ENCODE measurements at places on chromosomes 13 and 19.

DNA sequence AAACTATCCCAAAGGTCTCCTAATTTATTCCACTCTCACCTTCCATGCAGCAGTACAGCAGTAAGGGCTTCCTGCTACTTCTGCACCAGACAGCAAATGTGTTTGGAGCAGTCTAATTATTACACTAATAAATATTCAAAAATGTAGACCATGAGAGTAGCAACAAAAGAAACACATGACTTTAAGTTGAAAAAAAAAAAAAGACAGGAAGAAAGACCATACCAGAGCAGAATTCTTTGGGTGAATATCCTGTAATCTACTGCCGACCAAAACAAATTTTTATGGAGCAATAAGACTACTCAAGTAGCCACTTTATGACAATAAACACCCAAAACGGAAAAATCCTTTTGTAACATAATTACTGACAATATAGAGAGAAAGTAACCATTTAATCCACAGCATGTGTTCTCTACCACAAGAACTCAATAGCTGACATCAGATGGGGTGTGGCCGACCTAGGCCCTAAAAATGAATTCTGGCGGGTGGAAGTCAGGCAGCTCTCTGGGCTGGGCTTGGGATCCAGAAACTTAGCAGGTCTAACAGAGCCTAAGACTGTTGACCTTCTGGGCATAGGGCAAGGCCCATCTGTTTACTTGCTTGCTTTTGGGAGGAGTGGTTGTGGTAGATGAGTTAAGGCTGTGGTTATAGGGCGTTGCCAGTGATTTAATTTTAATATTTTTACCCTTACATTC, 4.6 kb downstream of the KLF12 start:
- DNase-seq: peak; percentile 65

GRCh38 chr13:49740870-49741269, 49.6 kb upstream of the EBPL start:
- no peak for DNase-seq

GRCh38 chr19:55253842-55254624, 4.8 kb downstream of the PPP6R1 start:
- peak; percentile 74 for DNase-seq

- DNase-seq: no peak
These were observed 31.6 kb downstream of the ATP11A start for GRCh38 chr13:112721198-112722104.

DNA sequence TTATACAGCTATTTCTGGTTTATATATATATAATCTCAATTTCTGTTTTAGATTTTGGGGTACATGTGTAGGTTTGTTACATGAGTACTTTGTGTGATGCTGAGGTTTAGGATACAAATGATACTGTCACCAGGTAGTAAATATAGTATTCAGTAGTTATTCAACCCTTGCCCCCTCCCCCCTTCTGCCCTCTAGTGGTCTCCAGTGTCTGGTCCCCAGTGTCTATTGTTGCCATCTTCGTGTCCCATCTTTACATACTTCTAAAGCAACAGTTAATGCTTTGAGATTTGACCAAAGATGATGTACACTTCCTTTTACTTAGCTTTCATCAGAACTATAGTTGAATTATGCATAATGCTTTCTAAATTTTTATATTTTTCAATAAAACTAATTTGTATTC, 1623.4 kb upstream of the PRR20A start:
- DNase-seq: no peak

GRCh38 chr13:111022241-111022640, 92.9 kb upstream of the ARHGEF7 start:
- DNase-seq: no peak

- DNase-seq: no peak
These were observed 2.8 kb downstream of the PNMA8B start for GRCh38 chr19:46492841-46493235.

DNA sequence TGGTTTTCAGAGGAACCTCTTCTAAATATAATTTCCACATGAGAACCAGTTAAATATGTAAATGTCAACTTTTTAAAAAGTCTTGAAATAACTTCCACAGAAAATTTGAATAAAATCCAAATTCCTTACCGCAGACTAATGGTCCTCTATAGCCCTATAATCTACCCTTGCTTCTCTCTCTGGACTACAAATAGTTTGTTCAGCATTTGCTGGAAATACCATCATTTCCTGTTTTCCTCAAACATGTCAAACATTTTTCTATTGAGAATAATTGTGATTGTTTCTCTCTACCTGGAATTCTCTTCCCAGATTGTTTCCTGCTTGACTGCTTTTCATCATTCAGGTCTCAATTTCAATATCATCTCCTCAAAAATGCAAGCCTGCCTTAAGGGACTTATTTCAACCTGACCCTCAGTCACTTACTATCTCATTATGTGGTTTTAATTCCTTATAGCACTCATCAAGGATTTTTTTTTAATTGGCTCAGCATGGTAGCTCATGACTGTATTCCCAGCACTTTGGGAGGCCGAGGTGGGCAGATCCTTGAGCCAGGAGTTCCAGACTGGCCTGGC, 898.9 kb upstream of the MIR17HG start:
- DNase-seq: no peak

DNA sequence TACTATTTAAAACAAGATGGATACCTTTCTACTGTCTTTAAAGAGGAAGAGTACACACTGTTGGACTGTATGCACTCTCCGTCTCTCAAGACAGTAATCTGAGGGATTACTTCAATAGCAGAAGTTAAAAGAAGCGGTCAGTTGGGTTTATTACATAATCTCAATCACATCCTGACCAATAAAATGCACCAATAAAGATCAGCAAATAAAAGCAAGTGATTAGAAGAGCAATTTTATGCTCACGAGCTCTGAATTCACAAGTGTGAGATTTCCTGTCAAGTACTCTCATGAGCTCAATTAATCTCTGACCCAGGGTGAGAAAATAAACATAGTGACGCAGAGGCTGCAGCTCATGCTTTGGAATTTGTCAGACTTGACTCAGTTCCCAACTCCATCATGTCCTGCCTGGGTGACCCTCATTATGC, 12.2 kb downstream of the ABCC4 start:
- DNase-seq: no peak

- DNase-seq: no peak
These were observed 933.7 kb upstream of the SLITRK5 start for GRCh38 chr13:86737334-86737932.

GRCh38 chr19:47370045-47370611, 21.0 kb downstream of the DHX34 start:
- no peak for DNase-seq

DNA sequence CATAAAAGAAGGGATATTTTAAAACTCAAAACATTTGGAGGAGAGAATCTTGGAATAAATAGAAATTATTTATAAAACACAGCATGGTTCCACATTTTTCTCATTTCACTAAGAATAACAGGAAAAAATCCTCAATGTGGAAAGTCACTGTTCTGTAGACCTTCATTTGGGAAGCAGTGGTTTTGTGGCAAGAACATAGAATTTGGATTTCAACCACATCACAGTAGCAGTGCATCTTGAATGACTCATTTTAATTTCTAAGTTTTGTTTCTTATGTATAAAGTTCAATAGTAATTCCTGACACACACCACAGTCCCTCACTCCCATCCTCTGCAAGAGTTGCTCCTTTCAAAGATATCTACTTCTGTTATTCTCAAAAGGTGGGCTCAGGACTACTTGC, 264.0 kb downstream of the ENOX1 start:
- no peak for DNase-seq

DNA sequence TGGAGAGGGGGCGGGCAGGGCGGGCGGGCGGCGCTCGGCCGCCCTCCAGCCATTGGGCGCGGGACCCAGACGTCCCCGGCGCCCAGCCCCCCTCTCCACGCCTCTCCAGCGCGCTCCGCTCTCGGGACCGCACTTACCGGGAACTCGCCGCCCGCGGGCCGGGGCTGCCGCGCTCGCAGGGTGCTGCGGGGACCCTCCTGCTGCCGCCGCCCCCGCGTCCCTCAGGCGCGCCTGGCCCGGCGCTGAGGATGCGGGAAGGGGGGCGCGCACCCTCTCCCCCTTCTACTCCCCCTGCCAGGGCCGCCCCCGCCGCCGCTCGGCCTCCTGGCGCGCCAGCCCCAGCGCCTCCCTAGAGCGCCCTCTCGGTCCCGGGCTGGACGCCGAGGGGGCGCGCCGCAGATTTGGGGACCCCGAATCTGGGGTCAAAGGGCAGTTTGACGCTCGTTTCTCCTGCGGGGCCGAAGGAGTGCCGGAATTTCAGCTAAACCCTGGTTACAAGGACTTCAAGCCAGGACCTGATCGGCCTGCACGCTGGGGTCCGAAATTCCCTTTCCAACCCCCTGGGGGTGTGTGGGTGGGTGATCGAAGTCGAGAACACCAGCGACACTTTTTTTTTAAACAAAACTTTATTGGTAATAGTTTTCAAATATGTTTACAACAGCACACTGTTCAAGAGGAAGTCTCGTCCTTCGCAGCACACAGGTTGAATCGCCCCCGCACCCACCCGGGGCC, 696 bp upstream of the SAMD1 start:
- peak; percentile 69 for DNase-seq

DNA sequence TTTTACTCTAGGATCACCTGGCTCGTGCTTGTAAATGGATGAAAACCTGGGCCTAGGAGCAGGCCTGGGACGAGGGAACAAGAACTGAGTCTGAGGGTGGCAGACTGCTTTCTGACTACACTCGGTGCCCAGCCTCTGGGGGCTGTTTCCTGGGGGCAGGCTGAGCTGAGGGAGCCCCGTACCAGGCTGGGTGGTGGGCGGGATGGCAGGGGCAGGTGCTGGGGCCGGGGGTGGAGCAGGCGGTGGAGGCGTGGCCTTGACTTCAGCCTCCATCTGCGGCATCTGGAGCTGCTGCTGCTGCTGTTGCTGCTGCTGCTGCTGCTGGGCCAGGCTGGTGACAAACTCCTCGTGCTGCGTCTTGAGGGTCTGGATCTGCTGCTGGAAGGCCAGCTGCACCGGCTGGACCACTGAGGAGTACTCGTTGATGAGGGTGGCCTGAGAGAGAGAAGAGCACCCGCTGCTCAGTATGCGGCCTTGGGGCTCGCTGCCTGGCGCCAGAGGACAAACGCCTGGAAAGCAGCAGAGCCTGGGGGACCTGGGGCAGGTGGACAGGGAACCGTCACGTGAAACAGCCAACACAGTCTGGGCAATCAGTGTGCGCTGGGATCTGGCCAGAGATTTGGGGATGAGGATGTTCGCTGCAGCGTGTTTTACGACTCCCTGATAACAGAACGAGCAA, 12.6 kb downstream of the CHERP start:
- DNase-seq: no peak

DNA sequence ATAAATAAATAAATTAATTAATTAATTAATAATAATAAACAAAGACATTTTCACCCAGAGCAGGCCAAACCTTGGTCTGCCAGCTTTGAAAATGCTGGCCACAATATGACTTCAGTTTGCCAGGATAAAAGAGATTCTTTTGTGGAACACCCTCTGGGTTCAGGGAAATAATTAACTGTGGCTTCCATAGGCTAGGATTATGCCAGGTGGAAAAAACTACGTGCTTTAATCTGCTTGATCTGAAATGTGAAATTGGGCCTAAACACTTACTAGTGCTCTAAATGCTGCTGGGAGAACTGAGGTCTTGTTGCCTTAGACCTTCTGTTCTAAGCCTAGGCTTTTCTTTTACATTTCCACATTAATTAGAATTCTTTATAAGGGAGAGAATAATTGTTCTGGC, 650.0 kb downstream of the DIAPH3 start:
- DNase-seq: no peak

DNA sequence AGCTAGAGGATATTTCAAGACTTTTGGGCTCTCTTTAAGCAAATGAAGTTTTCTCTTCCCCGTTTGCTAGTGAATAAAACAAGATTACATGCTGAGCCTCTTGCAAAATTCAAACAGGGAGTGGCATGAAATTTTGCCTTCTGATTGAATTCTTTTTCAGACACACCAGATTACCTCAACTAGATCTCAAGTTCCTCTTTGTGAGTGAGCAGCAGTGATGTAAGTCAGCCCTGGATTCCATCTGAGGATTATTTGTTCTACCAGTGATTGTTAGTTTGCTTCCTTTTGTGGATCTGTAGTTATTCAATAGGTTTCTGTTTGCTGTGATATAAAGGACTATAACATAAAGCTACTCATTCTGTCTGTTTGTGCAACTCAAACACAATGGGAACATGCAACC, 407.7 kb downstream of the LMO7 start:
- DNase-seq: no peak

GRCh38 chr13:37686501-37686900, 87.9 kb upstream of the POSTN start:
- no peak for DNase-seq

- no peak for DNase-seq
These were observed 284.2 kb downstream of the POU4F1 start for GRCh38 chr13:78319101-78319627.

DNA sequence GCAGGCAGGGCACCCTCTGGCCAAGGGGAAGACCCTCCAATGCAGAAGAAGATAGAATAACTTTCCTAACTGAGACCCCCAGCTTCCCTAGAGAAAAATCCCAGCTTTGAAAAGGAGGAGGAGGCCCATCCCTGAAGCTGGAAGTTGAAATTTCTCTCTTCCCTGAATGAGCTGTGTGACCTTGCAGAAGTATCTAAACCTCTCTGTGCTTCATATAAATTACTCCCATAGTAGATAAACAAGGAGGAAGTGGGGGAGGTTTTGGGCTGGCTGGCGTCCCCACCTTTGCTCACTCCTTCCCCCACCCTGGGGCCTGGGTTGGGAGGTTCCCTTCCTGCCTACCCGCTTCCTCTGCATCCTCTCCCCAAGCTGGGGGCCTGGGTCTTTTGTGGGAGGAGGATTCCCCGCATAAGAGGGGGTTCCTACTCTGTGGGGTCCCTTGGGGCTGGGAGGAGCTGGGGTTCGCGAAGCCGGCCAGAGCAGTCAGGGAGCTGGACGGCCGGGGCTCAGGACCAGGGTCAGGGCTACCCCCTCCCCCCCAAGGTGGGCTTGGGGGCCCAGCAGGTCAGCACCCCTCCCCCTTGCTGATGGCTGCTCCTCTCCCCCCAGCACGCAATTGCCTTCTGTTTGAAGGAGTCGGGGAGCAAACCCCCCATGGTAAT, 11.7 kb downstream of the CAMSAP3 start:
- no peak for DNase-seq

DNA sequence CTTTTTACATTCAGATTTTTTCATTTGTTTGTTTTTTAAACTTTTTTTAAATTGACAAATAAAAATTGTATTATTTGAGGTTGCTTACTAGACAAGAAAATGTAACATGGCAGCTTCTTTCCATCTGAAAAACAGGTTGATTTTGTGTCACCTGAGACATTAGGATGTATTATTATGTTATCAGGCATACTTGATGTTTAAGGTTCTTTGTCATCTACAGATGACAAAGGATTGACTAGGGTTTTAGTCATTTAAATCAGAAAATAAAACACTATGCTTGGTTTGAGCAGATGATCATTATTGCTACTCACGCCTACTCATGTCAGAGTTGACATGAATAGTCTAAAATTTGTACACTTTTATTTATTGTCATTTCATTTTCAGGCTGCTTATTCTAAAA, 1494.5 kb downstream of the SLITRK5 start:
- DNase-seq: no peak
